Hematopoietic multipotent progenitor cell treated with erythropoietin and hydrocortisone succinate and interleukin-3 and kit ligand, for 17 days (in vitro differentiated cells): ENCODE measurements at places on chromosomes 7 and 10.

- DNase-seq, result no peak
Measured at GRCh38 chr10:93199191-93199751, 125.6 kb downstream of the CYP26A1 start.

DNA sequence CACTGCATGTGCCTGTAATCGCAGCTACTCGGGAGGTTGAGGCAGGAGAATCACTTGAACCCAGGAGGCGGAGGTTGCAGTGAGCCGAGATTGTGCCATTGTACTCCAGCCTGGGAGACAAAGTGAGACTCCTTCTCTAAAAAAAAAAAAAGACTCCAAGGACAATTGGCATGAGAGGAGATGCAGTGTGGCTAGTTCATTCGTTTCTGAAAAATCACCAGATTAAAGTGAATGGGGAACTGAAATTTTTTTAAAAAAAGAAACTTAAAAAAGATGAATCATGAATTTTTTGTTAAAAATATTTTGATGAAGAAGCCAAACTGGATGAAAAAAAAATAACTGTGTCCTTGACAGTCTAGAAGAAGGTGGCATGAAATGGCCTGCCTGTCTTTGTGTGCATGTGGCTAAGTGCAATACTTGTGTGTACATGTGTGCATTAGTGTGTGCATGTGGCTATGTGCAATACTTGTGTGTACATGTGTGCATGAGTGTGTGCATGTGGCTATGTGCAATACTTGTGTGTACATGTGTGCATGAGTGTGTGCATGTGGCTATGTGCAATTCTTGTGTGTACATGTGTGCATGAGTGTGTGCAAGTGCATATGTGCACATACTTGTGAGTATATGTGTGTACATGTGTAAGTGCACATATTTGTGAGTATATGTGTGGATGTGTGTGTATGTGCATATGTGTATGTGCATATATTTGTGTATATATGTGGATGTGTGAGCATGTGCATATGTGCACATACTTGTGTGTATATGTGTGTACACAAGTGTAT is 391.7 kb upstream of the KLF6 start:
- no peak for DNase-seq

DNA sequence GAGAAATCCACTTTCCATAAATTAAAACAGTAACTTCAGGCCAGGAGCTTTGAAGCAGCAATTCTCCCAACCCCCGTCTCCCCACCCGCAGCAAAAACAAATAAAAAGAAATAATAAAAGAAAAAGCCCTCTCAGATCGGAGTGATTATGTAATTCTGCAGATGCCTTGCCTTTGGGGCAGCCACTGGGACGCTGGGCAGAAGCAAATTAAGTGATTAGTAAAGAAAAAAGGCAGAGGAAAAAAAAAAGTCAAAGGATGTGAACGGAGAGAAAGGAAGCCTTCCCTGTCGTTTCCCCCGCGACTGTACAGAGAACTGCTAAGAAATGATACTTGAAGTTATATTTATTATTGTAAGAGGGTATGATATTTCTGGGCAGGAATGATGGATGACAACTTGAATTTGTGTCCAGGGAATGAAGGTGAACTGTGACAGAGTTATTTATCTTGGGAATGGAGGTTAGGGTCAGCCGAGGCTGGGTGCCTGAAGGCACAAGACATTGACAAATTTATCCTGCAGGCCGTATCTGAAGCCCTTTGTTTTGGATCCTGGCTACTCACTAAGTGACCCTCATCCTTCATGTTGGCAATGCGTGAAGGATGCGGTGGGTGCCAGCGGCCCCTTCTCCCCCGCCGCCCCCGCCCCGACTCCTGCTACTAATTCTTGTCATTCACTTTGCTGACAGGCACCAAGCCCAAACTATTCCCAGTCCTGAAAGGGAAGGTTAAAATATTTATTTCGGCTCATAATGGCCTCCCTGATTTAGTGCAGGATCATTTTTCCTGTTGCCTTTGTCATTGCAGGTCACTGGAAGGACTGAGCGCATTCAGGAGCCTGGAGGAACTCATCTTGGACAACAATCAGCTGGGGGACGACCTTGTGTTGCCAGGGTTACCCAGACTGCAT is 604.0 kb downstream of the LRMDA start:
- no peak for DNase-seq

- no peak for DNase-seq
Measured at GRCh38 chr7:70855373-70855772, 276.6 kb upstream of the GALNT17 start.

GRCh38 chr10:10149899-10150298 is 867.8 kb upstream of the CELF2 start:
- no peak for DNase-seq

DNA sequence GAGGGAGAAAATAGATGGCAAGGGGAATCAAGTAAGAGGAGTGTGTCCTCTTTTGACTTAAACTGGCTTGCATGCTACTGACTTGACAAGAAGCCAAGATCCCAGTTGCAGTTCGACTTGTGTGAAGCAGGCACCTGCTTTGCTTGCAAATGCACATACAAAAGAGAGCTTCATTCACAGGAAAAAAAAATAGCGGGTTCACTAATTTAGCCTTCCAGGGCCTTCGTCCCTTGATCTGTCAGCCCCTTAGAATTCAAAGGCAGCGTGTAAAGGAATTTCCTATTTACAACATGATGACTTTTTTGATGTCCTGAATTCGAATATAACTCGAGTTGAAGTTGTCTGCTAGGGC is 192.1 kb downstream of the CELF2 start:
- no peak for DNase-seq

DNA sequence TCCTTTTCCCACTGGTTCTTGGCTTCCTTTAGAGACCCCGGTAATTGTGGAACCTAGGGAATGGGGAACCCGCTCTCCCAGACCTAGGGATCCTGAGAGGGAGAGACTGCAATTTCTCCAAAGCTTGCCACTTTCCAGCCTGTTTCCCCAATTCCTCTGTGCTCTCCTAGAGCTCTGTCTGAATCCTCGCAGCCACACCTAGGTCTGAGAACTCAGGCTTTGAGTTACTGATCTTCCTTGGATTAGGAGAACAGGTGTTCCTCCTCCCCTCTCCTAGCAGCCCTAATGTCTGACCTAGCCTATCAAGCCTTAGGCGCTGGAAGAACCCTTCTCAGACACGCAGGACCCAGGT is 20.0 kb downstream of the WNT8B start:
- DNase-seq, result no peak

- no peak for DNase-seq
Measured at GRCh38 chr7:85274454-85274853, 87.6 kb upstream of the SEMA3D start.

GRCh38 chr7:33973231-33974015 is 68.1 kb downstream of the BMPER start:
- no peak for DNase-seq

DNA sequence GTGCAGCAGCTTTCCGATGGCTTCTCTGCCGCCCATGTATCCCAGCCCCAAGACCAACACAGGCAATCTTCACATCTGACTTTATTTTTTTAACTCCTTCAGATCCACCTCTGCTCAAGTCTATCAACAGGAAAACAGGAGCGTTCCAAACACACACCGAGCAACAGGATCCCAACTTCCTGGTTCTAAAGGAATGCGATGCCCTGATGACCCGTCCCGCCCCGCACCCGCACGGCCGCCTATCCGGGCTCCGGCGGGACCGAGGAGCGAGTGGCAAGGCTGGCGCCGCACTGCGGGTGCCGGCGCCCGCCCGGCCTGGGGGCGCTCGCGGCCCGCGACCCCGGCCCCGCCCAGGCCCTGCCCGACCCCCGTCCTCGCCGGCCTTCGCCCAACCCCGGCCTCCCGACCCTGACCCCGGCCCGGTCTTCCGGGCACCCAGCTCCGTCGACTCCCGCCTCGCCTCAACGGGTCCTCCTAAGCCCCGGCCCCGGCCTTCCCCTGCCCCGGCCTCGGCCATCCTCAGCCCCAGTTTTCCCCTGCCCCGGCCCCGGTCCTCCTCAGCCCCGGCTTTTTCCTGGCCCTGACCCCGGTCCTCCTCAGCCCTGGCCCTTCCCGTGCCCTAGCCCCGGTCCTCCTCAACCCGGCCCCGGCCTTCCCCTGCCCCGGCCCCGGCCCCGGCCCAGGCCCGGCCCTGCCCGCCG is 730 bp downstream of the LARP4B start:
- DNase-seq, result peak; percentile 40

- DNase-seq, result no peak
Measured at GRCh38 chr10:32970910-32971309, 12.9 kb upstream of the ITGB1 start.

DNA sequence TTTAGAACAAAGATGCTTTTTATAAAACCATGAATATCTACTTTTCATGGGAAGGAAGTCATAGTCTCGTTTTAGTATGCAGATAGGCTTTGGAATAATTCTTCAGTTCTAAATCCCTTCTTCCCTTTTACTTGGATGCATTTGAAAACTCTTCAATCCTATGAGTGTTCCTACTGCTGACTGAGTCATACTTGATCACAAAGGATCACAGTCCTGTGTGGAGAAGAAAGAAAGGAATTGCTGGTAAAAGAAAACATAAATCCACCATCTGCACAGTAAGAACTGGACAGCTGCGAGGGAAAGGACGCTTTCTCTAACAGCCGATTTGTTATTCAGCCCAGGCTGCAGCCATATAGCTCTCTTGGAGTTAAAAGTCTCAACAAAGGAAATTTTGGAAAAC is 209.9 kb downstream of the SEMA3E start:
- no peak for DNase-seq

GRCh38 chr10:117464176-117464575 is 78.4 kb upstream of the EMX2 start:
- no peak for DNase-seq

- no peak for DNase-seq
Measured at GRCh38 chr10:58275261-58275660, 6.3 kb downstream of the CISD1 start.

- no peak for DNase-seq
Measured at GRCh38 chr10:131050162-131050766, 261.3 kb downstream of the TCERG1L start.

- DNase-seq, result no peak
Measured at GRCh38 chr7:30906014-30906413, 5.6 kb upstream of the AQP1 start.

GRCh38 chr10:26982058-26982457 is 118.2 kb downstream of the ANKRD26 start:
- no peak for DNase-seq

DNA sequence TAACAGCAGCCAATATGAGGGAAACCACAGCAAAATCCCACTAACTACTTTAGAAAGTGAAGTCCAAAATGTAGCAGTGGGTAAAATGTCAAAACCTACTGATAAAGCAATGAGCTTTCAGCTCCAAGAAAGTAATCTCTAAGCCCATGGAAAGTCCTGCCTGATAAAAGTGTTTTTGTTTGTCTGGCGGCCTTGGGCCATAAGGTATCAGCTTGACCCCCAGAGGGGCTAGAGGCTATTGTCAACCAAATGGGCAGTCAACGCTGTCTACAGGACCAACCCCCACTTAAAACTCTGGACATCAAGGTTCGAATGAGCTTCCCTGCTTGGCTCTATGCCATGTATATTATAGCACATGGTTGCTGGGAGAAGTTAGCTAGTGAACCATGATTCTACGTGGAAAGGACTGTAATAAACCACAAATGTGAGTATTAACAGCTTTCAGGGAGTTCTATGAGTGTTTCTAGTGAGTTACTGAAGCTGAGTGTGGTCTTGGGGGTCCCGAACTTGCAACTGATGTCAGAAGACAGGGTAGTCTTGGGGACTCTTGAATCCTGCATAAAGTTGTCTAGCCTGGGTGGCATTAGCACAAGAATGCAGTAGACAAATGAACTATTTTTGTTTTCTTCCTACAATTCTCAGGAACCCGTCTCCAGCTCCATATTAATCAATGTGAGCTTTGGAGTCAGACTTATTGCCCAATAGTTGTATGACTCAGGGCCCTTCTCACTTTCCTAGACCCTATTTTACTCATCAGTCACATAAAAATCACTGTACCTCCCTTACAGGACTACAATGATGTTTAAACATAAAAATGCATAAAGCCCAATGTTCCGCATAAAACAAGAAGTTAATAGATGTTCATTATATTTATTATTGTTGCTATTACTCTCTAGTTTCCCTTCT is 164.9 kb downstream of the DGKI start:
- DNase-seq, result no peak

DNA sequence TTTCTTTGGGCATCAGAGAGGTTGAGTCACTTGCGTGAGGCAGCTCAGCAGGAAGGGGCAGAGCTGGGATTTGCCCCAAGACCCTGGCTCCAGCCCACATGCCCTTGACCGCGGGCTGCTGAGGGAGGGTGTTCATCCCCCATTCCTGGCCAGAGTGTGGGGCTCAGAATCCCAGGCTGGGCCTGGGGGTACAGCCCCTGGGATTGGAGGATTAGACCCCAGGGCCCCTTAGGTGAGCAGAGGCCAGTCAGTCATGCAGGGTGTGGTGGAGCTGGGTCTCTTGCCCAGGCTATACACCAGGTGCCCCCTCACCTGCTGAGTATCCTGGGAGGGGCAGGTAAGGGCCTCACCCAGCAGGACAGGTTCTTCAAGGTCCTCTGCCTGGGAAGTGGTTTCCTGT is 68.4 kb upstream of the ZNF716 start:
- no peak for DNase-seq

GRCh38 chr10:60035984-60036383 is 129.6 kb upstream of the CCDC6 start:
- DNase-seq, result no peak

DNA sequence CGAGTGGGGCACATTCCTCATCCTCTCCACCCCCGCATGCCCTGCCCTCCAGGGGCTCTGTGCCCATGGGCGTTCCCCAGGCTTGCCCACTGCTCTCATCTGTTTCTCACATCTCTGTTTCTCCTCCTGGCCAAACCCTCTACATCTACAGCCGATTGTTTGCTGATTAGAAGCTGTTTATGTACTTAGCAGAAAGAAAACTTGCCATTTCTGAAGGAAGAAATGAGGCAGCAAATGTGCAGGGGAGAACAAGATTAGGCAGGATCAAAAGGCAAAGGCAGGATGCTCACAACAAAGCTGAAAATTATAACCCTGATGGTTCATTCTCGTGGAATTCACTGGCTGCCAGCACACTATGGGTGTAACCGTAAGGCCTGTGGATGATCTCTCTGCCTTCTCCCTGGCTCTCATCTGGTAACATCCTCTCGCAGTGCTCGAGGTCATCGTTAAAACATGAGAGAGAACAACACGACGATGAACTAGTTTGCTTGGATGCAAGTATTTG is 111.6 kb upstream of the KLF14 start:
- no peak for DNase-seq

DNA sequence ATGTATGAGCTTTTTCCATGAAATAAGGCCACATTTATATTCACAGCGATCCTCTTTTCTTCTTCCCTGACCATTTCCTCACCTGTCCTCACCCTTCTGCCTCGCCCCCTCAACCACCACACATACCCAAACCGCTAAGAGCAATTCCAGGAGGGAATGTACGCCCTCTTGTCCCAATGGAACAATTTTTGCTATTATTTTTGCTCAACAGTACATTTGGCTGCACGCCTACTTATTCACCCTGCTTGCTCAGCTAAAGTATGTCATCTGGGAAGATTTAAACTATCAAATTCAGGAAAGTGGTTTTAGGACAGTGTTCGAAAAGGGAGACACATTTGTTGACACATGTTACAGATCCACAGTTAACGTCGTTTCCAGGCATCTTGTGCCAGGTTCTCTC is 252.7 kb downstream of the NEBL start:
- no peak for DNase-seq

DNA sequence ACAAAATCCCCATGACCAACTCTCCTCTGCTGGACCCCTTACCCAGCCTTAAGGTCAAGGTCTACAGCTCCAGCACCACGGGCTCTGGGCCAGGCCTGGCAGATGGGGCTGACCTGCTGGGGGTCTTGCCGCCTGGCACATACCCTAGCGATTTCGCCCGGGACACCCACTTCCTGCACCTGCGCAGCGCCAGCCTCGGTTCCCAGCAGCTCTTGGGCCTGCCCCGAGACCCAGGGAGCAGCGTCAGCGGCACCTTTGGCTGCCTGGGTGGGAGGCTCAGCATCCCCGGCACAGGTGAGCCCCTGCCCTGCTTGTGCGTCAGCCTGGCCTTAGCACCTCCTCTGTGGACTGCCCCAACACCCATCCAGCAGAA is 27.5 kb upstream of the SLC29A3 start:
- DNase-seq, result no peak
